Thyroid gland (tissue), 4 donors: ENCODE measurements at places on chromosomes 13 and 19. TPM values are rescaled to one million over a fixed set of nuclear protein-coding genes. Genes with fewer than 3 reads are reported as not detected.

DNA sequence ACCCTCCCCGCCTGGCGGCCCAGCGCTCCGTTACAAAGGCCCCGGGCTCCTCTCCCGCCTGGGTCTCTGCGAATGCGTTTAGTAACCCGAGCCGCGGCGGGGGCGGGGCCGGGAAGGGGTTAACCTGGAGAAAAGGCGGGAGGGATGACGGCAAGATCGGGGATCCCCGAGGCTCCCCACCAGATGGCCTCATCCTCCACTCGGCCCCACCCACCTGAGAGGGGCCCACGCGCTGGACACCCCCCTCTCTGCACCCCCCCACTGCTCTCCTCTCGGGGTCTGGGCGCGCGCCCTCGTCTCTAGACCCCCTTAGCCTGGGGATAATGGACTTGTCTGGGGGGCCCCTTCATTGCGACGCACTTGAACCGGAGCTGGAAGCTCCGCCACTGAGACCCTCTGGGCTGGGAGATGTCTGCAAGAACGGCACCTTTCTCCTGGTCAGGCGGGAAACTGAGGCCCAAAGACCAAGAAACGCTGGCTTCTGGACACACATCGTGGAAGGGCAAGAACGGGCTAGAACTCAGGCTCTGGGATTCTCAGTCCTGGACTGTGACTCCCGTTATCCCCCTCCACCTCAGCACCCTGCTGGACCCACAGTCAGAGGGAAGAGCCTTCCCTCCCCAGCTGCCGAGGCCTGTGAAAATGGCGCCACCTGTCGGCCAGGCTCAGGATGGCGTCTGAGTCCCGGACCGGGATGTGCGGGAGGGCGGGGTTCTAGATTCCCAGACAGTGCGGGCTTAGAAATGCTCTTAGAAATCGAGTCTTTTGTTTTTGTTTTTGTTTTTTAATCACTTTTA is 2.9 kb upstream of the LTBP4 start:
- peak; percentile 82 for DNase-seq
- no peaks in the 10 kb centered on the region for H3K36me3 ChIP-seq
- peaks cover 36% of the 10 kb centered on the region for H3K4me1 ChIP-seq
- H3K27me3 ChIP-seq, result no peaks in the 10 kb centered on the region
- H3K4me3 ChIP-seq, result no peak overlapping the region
- H3K27ac ChIP-seq, result no peak overlapping the region

DNA sequence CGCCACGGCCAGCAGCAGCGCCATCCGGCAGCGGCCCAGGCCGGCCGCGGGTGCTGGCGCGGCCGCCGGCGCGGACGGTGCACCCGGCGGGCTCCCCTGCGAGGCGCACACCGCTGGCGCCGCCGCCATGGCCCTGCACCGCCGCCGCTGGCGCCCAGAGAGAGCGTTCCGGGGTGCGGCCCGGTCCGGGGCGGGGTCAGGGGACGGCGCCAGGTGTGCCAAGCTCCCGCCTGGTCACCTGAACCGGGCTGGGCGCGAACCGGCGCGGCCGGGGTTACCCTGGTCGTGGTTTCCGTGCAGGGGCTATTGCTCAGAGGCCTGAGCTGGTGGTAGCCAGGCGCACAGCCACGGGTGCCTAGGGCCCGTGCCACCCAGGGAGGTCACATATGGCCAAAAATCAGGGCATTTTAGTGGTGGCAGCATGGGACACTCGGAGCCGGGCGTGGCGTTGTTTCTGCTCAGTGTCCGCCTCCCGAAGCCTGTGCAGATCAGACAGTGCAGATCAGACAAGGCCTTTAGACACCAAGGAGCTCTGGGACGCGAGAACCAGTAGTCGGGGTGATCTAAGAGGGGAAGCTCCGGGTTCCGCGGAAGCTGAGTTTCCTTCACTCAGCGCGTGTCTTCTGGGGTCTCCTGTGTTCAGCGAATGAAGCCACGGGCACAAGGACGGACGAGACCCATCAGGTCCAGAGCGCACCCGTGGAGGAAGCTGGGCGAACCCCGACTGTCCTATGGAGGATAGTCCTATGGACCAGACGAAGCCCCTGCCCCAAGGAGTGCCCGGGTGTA is at the start of gene TMEM238:
TMEM238 (minus strand) TSS at position 162 of the 789 bp plus-strand sequence; CDS start at position 129, 33 bp downstream.
- peak within 1 kb of the TSS; percentile 15 for H3K4me3 ChIP-seq
- peak; percentile 72 for DNase-seq
- H3K27ac ChIP-seq, result peak within 1 kb of the TSS; percentile 81

DNA sequence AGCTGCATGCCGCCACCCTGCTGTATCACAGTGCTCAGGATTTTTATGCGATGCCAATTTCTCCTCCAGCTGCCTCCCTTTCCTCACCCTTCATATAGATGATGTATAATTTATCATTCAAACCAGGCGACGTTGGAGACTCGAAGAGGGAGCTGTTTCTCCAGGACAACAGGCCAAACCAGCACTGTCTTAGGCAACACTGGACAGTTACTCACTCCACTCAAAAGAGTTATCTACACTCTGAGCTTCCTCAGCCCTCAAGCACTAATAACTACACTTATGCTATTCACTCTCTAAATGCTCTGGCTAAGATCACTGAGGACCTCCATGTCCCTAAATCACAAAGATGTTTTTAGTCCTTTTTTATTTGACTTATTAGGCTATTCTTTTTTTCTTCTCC is 87.3 kb upstream of the RFC3 start:
- H3K4me1 ChIP-seq, result peaks cover 18% of the 10 kb centered on the region
- H3K4me3 ChIP-seq, result no peak overlapping the region
- peak overlapping the region; percentile 20 for H3K27ac ChIP-seq
- no peak for DNase-seq
- H3K27me3 ChIP-seq, result no peaks in the 10 kb centered on the region

DNA sequence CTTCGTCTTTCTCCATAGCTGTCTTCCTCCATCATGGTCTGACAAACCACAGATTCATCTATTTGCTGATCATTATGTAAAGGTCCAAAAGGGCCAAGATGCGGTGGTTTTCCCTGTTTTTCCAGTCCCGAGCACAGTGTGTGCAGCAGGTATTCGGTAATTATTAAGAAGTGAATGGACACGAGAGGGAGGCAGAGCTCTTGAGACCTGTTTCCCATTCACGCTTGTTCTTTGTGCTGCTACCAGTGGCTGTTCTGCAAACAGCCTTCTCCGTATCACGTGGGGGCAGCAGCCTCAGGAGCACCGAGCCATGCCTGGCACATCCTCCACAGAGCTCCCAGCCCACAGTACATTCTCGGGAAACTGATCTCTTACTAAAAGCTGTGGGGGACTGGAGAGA is 50.3 kb downstream of the CCDC70 start:
- DNase-seq, result peak; percentile 74
- no peaks in the 10 kb centered on the region for H3K4me1 ChIP-seq
- H3K27ac ChIP-seq, result no peak overlapping the region
- H3K27me3 ChIP-seq, result no peaks in the 10 kb centered on the region
- no peak overlapping the region for H3K4me3 ChIP-seq
- no peaks in the 10 kb centered on the region for H3K36me3 ChIP-seq

DNA sequence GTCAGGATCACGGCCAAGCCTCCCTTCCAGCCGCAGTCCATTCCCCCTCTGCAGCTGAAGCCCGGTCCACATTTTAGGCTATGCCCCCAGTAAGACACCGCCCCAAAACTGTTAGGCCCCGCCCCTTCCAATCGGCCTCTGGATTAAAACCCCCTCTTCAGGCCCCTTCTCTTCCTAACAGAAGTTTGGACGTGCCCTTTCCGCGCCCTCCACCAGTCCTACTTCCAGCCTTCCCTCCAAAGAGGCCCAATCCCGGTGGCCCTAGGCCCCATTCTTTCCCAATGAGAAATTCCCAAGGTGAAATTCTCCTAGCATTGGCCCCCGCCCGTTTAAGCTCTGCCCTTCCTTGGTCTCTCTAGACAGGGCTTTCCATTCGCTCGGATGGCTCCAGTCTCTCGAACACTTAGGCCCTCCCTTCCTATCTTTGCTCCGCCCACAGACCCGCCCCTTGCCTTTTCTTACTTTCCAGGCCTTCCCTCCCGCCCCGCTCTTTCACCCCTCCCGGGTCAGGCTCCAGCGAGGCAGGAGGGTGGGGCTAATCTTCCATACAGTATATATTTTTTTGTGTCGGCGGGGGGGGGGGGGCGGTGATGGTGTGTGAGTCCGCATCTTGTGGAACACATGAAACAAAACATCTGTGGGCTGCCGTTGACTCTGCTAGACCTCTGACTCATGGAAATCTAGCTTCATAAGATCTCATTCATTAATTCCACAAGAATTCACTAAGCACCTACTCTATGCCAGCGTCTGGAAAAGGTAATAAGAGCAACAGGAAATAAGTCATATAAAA is 13.6 kb downstream of the LTBP4 start:
- no peaks in the 10 kb centered on the region for H3K27me3 ChIP-seq
- peaks cover 20% of the 10 kb centered on the region for H3K4me1 ChIP-seq
- DNase-seq, result peak; percentile 79
- H3K36me3 ChIP-seq, result peaks cover 5% of the 10 kb centered on the region

- peaks cover 14% of the 10 kb centered on the region for H3K4me1 ChIP-seq
- no peaks in the 10 kb centered on the region for H3K27me3 ChIP-seq
- peak; percentile 14 for DNase-seq
- peak within 1 kb of the TSS; percentile 39 for H3K4me3 ChIP-seq
- H3K27ac ChIP-seq, result peak within 1 kb of the TSS; percentile 52
Observed at GRCh38 chr19:1811942-1812425, at the start of gene ATP8B3. Gene ATP8B3 (minus strand): TSS chr19:1812276. CDS start chr19:1811736, 540 bp downstream.

DNA sequence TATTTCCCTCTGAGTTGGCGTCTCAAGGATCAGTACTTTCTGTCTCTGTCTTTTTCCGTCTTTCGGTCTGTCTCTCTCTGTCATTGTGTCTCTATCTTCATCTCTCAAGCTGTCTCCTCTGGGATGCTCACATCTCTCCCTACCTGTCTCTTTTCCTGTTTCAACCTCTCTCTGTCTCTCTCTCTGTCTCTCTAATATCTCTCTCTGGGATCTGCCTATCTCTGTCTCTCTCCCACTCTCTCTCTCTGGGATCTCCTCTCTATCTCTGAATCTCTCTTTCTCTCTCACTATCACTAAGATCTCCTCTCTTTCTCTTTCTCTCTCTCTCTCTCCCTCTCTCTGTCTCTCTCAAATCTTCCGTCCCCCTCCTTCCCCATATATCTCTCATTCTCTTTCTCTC is 4.0 kb downstream of the ATP1A3 start:
- peaks cover 8% of the 10 kb centered on the region for H3K4me1 ChIP-seq
- no peaks in the 10 kb centered on the region for H3K36me3 ChIP-seq
- no peak for DNase-seq
- no peak overlapping the region for H3K4me3 ChIP-seq
- H3K27ac ChIP-seq, result no peak overlapping the region

GRCh38 chr13:97043302-97043701 is 49.0 kb upstream of the OXGR1 start:
- H3K4me3 ChIP-seq, result no peak overlapping the region
- no peaks in the 10 kb centered on the region for H3K27me3 ChIP-seq
- no peaks in the 10 kb centered on the region for H3K4me1 ChIP-seq
- H3K36me3 ChIP-seq, result no peaks in the 10 kb centered on the region
- no peak for DNase-seq
- H3K27ac ChIP-seq, result no peak overlapping the region

GRCh38 chr13:80339563-80339911 is 1.4 kb downstream of the SPRY2 start:
- H3K4me1 ChIP-seq, result peaks cover 21% of the 10 kb centered on the region
- H3K27me3 ChIP-seq, result no peaks in the 10 kb centered on the region
- no peak for DNase-seq
- H3K4me3 ChIP-seq, result peak overlapping the region; percentile 58
- H3K36me3 ChIP-seq, result peaks cover 9% of the 10 kb centered on the region

DNA sequence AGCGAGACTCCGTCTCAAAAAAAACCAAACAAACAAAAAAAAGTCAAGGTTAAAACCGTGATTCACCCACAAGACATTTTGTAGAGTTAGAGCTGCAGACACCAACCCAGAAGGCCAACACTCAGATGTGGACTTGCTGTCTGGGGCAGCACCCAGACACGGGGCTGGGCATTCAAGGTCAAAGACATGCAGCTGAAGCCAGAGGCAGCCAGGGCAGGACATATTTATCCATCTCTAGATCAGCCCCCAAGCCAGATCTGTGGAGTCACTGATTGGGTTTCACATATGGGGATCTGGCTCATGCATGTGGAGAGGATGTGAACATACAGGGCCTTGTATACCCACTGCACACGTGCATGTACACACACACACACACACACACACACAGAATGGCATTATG is 3.6 kb downstream of the KLK15 start:
- no peak overlapping the region for H3K27ac ChIP-seq
- no peaks in the 10 kb centered on the region for H3K27me3 ChIP-seq
- H3K4me1 ChIP-seq, result peaks cover 8% of the 10 kb centered on the region
- no peak for DNase-seq
- H3K4me3 ChIP-seq, result no peak overlapping the region

- no peaks in the 10 kb centered on the region for H3K27me3 ChIP-seq
- DNase-seq, result no peak
- H3K4me3 ChIP-seq, result no peak overlapping the region
- H3K27ac ChIP-seq, result no peak overlapping the region
- no peaks in the 10 kb centered on the region for H3K4me1 ChIP-seq
- no peaks in the 10 kb centered on the region for H3K36me3 ChIP-seq
Observed at GRCh38 chr13:36606060-36606459, 67.8 kb upstream of the SERTM1 start.

DNA sequence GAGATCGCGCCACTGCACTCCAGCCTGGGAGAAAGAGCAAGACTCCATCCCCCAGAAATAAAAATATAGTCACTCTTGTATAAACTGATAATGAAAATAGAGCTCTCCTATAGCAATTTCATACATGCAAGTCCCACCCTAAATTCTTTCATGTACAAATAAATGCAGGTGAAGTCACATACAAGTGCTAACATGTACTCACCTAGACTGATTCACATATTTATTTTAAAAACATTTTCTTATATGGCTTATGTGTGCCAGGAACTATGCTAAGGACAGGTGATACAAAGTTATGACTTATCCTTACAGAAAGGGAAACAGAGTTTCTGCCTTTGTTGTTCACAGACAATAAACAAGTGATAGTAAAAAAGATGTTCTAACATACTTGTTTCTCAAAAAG is 32.0 kb downstream of the USP12 start:
- no peak overlapping the region for H3K4me3 ChIP-seq
- no peak for DNase-seq
- H3K27ac ChIP-seq, result no peak overlapping the region
- no peaks in the 10 kb centered on the region for H3K4me1 ChIP-seq

- H3K4me1 ChIP-seq, result no peaks in the 10 kb centered on the region
- no peaks in the 10 kb centered on the region for H3K36me3 ChIP-seq
- no peak overlapping the region for H3K4me3 ChIP-seq
- H3K27me3 ChIP-seq, result no peaks in the 10 kb centered on the region
- DNase-seq, result no peak
Observed at GRCh38 chr13:49410477-49410876, 33.4 kb downstream of the CAB39L start.

GRCh38 chr13:22235285-22235949 is 564.5 kb downstream of the FGF9 start:
- H3K27me3 ChIP-seq, result no peaks in the 10 kb centered on the region
- H3K4me3 ChIP-seq, result no peak overlapping the region
- DNase-seq, result no peak
- no peaks in the 10 kb centered on the region for H3K4me1 ChIP-seq

- H3K36me3 ChIP-seq, result no peaks in the 10 kb centered on the region
- H3K27ac ChIP-seq, result no peak within 1 kb of the TSS
- H3K4me1 ChIP-seq, result peaks cover 4% of the 10 kb centered on the region
- H3K27me3 ChIP-seq, result no peaks in the 10 kb centered on the region
Observed at GRCh38 chr13:28820099-28821051, at the start of gene MTUS2. Gene MTUS2 (plus strand): TSS chr13:28820339.

GRCh38 chr19:28542394-28543243 is 670.3 kb downstream of the UQCRFS1 start:
- no peak overlapping the region for H3K4me3 ChIP-seq
- H3K4me1 ChIP-seq, result no peaks in the 10 kb centered on the region
- H3K27ac ChIP-seq, result no peak overlapping the region
- no peaks in the 10 kb centered on the region for H3K36me3 ChIP-seq
- H3K27me3 ChIP-seq, result no peaks in the 10 kb centered on the region
- no peak for DNase-seq

The NLRP11 gene
- not detected for total RNA-seq

The RDH8 gene
- total RNA-seq, result not detected

The BEST2 gene
- total RNA-seq, result not detected

The LGALS14 gene
- not detected for total RNA-seq

The SPRY2 gene
- 19.2 TPM for total RNA-seq

The PRSS57 gene
- total RNA-seq, result not detected

The DIS3 gene
- total RNA-seq, result 30.0 TPM

The TEX29 gene
- total RNA-seq, result not detected
